ENCODE measurements at places on chromosomes 11 and 22.

- DNase-seq, result no peak
Observed at GRCh38 chr11:4480577-4481239, 1.7 kb upstream of the OR52K1 start.

DNA sequence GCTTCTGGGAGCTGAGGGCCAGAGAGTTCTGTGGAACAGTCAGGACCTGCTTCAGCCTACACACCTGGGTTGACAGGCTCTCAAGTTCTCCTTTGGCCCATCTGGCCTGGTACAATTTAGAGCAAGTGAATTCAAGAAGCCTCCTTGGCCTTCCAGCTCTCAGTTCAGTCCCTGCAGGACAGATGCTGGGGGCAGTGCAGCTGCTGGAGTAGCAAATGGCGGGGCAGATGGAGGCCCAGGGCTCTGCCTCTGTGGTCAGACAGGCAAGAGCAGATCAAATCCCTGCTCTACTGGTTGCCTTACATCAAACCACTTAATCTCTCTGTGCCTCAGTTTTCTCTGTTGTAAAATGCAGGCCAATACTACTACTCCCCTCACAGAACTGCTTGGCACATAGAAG lies 8.7 kb upstream of the KCNK7 start:
- DNase-seq, result no peak

- DNase-seq, result peak; percentile 31
Observed at GRCh38 chr11:26297189-26297975, 34.5 kb upstream of the ANO3 start.

GRCh38 chr11:44275241-44275640 lies 34.7 kb downstream of the ALX4 start:
- DNase-seq, result no peak

- DNase-seq, result no peak
Observed at GRCh38 chr11:16977136-16977993, 36.8 kb downstream of the PLEKHA7 start.

DNA sequence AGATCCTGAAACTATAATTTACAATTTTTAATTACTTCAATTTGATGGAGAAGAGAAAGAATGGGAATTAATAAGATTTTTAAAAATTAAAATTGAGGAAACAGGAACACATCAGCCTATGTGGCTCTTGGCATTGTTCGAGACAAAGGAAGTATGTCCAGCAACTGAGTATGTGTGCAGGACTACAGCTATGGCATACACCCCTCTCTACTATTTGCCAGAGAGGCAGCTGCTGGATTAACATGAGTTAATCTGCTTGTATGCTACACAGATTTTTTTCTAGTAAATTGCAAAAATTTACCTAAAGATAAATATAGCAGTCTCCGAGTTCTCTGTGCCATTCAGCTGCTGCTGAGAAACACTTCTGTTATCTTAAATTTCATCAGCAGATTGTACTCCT lies 70.6 kb downstream of the PHF21A start:
- no peak for DNase-seq

- DNase-seq, result no peak
Observed at GRCh38 chr11:117202386-117203068, 3.4 kb downstream of the TAGLN start.

DNA sequence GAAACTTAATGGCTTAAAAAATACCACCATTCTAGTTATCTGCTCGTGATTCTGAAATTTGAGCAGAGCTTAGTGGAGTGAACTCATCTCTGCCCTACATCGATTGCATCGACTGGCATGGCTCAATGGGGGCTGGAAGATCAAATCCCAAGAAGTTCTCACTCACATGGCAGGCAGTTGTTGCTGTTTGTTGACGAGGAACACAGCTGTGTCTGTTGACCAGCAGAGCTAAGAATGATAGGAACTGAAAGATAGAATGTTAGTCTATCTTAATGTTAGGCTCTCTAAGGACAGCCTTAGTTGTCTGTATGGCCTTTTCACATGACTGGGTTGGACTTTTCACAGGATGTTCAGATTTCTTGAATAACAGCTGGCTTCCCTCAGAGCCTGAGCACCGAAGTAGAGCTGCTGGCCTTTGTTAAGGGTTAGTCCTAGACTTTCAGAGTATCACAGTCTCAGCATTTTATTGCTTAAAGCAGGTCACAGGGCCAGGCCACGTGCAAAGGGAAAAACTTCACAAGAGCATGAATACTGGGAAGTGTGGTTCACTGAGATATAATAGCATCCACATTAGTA lies 31.6 kb upstream of the IZUMO1R start:
- no peak for DNase-seq

GRCh38 chr11:64156235-64157011 lies 9.5 kb downstream of the MACROD1 start:
- DNase-seq, result no peak

GRCh38 chr11:2914455-2915195 lies 14.6 kb downstream of the PHLDA2 start:
- no peak for DNase-seq
